ENCODE measurements at places on chromosomes 7 and 10. TPM values are rescaled to one million over a fixed set of nuclear protein-coding genes. Genes with fewer than 3 reads are reported as not detected.

Gene SORBS1
- total RNA-seq = 5.2 TPM

Gene VSIR
- total RNA-seq = 240 TPM

Gene EMX2
- total RNA-seq = 0.10 TPM

Gene GARIN1A
- 0.52 TPM for total RNA-seq
